ENCODE measurements at places on chromosomes 4 and X.

DNA sequence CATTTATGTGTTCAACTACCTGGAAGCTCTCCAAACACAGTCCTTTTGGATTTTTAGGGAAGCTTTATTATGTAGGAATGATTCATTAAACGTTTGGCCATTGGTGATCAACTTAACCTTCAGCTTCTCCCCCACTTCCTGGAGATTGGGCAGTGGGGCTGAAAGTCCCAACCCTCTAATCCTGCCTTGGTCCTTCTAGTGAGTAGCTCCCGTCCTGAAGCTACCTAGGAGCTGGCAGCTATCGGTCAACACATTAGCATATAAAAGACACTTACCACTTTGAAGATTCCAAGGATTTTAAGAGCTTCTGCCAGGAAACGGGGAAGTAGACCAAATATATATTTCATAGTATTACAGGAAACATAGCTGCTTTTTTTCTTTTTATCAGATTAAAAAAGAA, 69.7 kb downstream of the MCUB start:
- no peak for DNase-seq

GRCh38 chr4:101355767-101356702, 8.7 kb upstream of the PPP3CA start:
- DNase-seq, result no peak

- DNase-seq, result no peak
These were observed 178.4 kb upstream of the GPRIN3 start for GRCh38 chr4:89486042-89486441.

- DNase-seq, result peak; percentile 62
These were observed 5.4 kb downstream of the HTRA3 start for GRCh38 chr4:8274765-8275547.

DNA sequence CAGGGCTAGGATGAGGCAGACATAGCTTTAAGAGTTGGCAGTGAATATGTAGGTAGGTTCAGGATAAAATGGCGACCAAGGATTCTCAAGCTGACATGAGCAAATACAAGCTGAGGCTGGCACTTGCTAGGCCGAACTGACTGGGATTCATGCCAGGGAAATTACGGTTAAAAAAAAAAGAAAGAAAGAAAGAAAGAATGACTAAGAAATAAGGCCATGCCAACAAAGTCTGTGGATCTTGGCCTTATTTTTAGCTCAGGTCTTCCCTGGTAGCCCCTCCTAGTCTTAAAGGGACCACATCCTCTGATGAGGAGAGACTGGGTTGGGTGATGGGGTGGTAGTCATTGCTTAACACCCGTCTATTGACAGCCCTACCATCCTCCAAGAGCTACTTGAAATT, 64.4 kb upstream of the KLHL13 start:
- no peak for DNase-seq

GRCh38 chr4:149645790-149646189, 169.9 kb downstream of the IQCM start:
- no peak for DNase-seq

DNA sequence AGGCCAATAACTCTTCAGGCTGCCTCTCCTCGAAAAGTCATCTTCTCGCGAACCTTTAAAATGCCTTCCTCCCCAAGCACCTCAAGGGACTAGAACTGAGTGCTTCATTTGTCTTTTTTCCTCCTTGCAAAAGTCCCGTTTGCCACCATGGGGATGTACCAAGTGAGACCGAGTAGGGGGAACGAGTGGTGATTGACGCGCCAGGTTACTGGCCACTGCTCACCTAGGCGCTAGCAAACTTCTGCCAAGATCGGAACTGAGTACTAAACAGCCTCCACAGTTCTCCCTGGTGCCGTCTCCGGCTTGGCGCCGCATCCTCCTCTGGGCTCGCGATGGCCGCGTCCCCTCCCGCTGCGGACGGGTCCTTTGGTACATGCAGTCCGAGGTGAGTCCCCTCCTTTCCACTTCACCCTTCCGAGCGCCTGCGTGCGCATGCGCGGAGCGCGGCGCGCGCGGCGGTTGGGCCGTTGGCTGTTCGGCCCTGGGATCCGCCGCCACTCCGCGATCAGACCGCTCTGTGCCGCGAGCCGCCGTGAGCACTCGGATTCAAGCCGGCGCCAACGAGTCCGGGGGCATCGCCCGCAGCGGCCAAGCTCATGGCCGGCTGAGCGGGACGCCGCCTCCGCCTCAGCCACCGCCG, at the start of gene CDK16:
CDK16 (plus strand) TSS at position 402 of the 640 bp plus-strand sequence. CDS start 4,877 bp downstream, outside the sequence.
- peak; percentile 72 for DNase-seq

- DNase-seq, result no peak
These were observed 60.2 kb upstream of the PNPLA4 start for GRCh38 chrX:7987160-7988012.

GRCh38 chr4:146443525-146443924, 78.2 kb downstream of the SLC10A7 start:
- DNase-seq, result no peak

DNA sequence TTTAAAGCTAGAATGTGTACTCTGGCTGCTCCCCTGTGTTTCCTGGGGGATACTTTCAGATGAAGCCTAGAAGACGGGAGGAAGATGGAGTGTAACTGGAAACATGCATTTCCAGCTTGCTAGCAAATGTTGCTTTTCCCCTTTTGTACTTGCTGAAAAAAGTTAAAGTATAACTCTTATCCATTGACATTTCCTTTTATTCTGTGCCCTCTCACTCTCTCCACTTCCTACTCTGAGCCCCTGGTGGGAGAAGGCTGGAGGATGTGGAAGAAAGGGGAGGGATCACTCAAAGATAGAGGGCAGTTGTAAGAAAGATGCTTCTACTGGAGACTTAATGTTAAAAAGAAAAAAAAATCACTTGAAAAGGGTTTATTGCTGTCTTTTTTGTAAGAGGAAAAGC, 396.5 kb downstream of the DTHD1 start:
- no peak for DNase-seq

GRCh38 chr4:101155945-101156344, 191.4 kb downstream of the PPP3CA start:
- no peak for DNase-seq
